ENCODE measurements at places on chromosomes 7 and 10.

DNA sequence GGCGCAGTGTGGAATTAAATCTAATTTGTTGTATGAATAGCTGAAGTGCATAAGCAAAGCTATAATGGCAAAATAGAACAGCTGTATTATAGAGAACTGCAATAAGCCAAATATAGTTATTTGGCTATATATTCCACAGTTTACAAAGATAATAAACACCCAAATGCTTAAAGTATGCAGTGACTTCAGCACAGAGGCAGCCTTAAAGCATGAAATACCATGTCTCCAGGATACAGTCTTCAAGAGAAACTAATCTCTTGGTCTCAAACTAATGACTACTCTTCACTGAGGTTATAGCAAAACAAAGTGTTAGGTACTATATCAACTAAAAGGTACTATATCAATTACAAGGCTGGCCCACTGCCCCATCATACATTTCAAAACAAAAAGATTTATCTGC, 48.0 kb downstream of the NT5C2 start:
- ATAC-seq: no peak

DNA sequence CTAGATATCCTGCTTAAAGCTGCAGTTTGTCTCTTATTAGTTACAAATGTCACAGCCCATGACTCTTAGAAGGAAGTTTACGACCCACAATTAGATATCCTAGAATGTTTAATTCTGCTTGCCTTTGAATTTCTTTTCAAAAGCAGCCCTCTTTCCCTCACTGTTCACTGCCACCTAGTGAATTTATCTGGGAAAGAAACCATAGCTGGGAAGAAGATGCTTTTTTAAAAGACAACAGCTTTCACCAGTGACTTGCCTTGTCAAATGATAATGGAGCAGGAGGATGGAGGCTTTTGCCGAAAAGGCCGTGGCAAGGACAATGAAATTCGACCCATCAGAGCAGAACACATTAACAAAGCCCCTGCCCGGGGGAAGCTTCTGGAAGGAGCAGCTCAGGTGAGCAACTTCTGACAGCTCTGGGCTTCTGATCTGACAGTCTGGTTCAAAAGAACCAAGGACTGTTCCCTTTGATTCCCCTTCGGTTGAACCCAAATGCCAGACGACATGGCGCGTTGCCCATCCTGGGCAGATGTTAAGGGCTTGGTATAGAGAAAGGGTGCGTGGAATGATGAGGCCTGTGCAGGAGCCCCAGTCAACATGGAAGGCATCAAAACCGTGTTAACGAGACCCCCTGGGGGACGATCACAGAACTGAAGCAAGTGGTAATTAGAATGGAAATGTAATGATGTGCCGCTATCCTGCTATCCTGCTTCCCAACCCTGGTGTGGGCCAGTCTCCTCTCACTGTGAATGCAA, 236.8 kb downstream of the FRMD4A start:
- ATAC-seq: no peak

DNA sequence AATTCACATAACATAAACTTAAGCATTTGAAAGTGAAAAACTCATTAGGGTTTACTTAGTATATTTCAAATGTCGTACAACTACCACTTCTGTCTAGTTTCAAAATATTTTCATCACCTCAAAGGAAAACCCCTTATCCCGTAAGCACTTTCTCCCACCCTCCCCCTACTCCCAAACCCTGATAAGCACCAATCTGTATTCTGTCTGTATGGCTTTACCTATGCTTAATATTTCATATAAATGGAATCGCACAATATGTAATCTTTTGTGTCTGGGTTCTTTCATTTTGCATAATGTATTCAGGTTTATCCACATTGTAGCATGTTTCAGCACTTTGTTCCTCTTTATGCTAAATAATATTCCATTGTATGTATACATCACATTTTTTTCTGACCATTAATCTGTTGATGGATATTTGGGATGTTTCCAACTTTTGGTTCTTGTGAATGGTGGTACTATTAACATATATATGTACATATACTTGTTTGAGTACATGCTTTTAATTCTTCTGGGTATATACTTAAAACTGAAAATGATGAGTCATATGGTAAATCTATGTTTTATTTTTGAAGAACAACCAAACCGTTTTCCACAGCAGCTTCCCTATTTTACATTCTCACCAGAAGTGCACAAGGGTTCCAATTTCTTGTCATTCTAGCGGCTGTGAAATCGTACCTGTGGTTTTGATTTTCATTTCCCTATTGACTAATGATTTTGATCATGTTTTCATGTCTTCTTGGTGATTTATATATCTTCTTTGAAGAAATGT, 6.2 kb upstream of the STARD3NL start:
- no peak for ATAC-seq

DNA sequence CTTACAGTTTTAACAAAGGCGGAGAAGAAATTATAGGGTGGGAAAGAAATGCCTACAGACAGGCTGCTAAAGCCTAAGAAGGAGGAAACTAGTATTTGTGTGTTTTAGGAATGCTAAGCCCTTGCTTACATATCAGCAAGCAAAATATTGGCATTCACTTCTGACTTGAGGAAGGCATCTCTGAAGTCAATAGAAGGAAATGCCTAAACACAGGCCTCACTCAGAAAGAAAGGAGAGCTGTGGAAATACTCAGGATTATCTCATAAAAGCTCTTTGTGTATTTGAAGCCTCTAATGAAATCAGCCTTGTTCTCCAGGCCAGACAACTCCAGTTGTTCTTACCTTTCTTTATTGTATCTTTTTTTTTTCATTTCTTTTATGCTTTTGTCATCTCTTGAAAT, 158.0 kb downstream of the AUTS2 start:
- no peak for ATAC-seq

- no peak for ATAC-seq
These were observed 50.2 kb downstream of the APBB1IP start for GRCh38 chr10:26488344-26488743.

GRCh38 chr10:112433136-112433535, 13.6 kb downstream of the ZDHHC6 start:
- ATAC-seq: no peak

GRCh38 chr10:77431209-77431611, 206.4 kb downstream of the KCNMA1 start:
- ATAC-seq: no peak

GRCh38 chr7:36734731-36735130, 10.4 kb upstream of the AOAH start:
- ATAC-seq: no peak

- no peak for ATAC-seq
These were observed 96.9 kb downstream of the IQUB start for GRCh38 chr7:123437447-123437995.

DNA sequence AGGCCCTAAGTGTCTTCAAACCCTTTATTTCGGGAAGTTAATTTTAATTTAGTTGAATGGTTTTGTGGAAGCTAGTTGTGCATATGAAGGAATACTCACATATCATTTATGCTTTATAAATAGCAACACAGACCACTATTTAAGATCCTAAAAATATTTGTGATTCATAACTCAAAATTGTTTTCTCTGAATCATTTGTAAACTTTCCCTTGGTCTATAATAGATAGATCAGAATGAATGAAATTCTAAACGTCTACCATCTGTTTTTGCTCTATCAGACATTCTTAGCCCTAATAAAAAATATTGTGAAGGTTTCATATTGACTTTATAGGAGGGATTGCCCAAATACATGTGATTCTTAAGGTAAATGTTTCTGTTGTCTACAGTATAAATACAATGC, 43.5 kb downstream of the LOXL4 start:
- ATAC-seq: no peak

GRCh38 chr10:128032466-128032865, 93.8 kb downstream of the MKI67 start:
- no peak for ATAC-seq

- peak; percentile 10 for ATAC-seq
These were observed 33.4 kb downstream of the FAM241B start for GRCh38 chr10:69663369-69663947.

DNA sequence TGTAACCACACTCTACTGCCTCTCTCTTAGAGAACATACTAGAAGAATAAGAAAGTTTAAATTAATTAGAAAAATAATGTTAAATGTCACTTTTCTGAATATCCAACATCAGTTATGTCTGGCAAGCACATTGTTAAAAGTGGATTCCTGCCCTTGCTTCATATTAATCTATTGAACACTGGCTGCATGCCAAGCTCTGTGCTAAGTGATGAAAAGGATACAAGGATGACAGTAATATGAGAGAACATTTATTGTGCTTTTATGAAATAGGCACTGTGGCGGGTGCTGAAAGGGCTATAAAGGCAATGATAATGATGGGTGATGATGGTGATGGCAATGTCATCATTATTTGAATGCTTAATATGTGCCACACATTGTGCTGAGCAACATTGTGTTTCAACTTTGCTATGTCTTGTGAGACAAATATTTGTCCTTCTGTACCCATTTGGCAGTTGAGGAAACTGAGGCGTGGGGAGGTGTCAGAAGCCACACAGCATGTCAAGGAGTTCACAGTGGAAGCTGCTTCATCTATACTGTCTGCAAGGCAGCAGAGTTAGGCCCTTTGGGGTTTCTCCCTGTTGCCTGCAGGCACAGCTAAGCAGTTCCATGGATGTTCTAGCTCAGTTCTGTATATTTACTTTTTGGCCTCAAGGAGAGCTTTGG, 64.2 kb upstream of the RAPGEF5 start:
- ATAC-seq: no peak

DNA sequence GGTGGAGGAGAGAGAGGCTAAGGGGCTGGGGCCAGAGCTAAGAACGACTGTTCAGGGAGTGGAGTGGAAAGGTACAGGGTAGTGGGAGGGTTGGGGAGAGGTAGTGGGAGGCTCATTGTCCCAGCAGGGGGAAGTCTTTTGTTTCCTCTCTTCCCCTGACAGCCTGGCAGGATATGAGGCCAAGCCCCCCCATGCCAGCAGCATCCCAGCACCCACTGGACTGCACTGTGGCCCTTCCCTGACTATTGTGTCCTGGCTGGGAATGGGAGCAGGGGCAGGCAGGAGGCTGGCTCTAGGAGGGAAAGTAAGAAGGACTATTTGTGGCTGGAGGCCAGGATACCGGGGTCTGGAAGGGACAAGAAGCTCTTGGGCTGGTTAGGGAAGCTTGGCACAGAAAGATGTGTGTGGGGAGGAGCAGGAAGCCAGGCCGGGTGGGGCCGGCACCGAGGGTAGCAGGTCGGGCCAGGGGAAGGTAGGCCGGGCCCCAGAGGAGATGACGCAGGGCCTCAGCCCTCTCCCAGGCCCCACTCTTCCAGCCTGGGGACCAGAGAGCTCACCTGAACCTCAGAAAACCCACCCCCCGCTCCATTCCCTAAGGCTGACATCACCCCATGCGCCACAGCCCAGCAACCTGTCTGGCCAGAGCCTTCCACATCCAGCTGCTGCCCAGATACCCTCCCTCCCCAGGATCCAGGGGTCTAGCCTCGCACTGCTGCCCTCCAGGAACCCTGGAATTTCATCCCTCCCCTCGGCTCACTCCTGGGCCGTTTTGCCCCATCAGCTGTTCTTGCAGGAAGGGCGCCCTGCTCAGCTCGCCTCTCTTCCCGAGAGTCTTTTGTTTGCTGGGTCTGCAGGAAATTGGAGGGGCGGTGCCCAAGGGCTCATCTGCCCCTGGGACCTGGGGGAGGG, 8.8 kb upstream of the EPHB4 start:
- ATAC-seq: no peak
